ENCODE measurements at places on chromosomes 13 and 19.
A peak's percentile ranks its signal among the peaks of the same experiment; 100 is the strongest.

DNA sequence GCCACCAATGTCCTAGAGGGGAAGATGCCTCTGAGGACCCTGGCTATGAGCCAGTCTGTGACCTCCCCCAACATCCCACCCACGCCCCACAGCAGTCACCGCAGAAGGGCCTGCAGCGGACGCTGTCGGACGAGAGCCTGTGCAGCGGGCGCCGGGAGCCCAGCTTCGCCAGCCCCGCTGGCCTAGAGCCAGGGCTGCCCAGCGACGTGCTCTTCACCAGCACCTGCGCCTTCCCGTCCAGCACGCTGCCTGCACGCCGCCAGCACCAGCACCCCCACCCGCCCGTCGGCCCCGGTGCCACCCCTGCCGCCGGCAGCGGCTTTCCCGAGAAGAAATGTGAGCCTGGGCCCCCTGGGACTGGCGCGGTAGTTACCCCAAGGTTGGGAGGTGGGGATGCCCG is 30.6 kb downstream of the DPF1 start:
- peaks cover 4% of the 10 kb centered on the region for H3K36me3 ChIP-seq
- no peak overlapping the region for H3K4me3 ChIP-seq
- no peak overlapping the region for H3K27ac ChIP-seq
- H3K27me3 ChIP-seq = no peaks in the 10 kb centered on the region
- no peak for DNase-seq
- no peaks in the 10 kb centered on the region for H3K4me1 ChIP-seq

GRCh38 chr19:4517451-4518057 is 732 bp downstream of the PLIN4 start:
- no peak for DNase-seq
- peak overlapping the region; percentile 95 for H3K27ac ChIP-seq
- peak overlapping the region; percentile 53 for H3K4me3 ChIP-seq
- H3K36me3 ChIP-seq = peaks cover 15% of the 10 kb centered on the region
- H3K4me1 ChIP-seq = peaks cover 50% of the 10 kb centered on the region
- no peaks in the 10 kb centered on the region for H3K27me3 ChIP-seq

- no peak overlapping the region for H3K4me3 ChIP-seq
- H3K36me3 ChIP-seq = no peaks in the 10 kb centered on the region
- no peak overlapping the region for H3K27ac ChIP-seq
- H3K27me3 ChIP-seq = no peaks in the 10 kb centered on the region
These were observed 10.3 kb downstream of the PLD3 start for GRCh38 chr19:40358773-40359172.

DNA sequence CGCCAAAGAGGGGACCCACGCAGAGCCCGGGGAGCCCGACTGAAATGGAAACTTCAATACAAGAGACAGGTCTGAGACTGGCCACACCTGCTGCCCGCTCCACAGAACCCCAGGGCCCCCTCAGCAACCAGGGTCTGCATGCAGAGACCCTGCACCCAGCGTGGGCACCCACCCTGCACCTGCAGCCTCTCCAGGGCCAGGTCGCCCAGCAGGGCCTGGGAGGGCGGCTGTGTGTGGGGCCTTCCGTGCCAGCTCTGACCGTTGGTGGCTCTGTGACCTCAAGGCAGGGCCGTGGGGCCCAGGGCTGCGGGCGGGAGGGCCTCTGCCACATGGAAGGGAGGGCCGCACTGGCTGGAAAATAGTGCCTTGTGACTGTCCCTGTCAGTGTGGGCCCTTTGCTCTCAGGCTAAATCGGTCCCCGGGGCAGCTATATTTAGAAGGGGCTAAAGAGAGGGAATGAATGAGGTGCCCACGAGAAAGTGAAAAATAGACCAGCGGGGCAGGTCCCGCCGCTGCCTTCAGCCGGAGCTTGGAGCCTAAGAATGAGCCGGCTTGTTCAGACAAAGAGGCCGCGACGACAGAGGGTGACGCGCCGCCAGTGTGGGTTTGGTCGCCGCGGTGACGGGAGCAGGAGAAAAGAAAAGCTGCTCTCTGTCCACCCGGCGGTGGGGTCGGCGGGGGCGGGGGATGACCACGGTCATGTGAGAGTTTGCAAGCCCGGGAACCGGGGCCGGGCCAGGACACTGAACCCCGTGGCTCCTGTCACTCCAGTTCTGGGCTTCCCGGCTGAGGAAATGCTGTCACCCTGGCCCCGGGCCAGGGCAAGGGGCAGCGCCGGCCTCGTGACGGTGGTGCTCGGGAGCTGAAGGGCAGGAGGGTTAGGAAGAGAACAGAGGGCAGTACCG is 70.5 kb downstream of the GADD45B start:
- no peaks in the 10 kb centered on the region for H3K36me3 ChIP-seq
- peak; percentile 91 for DNase-seq
- H3K4me3 ChIP-seq = no peak overlapping the region
- H3K27ac ChIP-seq = peak overlapping the region; percentile 93
- H3K4me1 ChIP-seq = peaks cover 67% of the 10 kb centered on the region
- no peaks in the 10 kb centered on the region for H3K27me3 ChIP-seq

GRCh38 chr13:114118086-114118485 is 14.3 kb downstream of the RASA3 start:
- H3K27me3 ChIP-seq = no peaks in the 10 kb centered on the region
- H3K27ac ChIP-seq = peak overlapping the region; percentile 67
- peak; percentile 48 for DNase-seq
- H3K4me1 ChIP-seq = peaks cover 34% of the 10 kb centered on the region
- no peak overlapping the region for H3K4me3 ChIP-seq
- no peaks in the 10 kb centered on the region for H3K36me3 ChIP-seq

- peaks cover 6% of the 10 kb centered on the region for H3K4me1 ChIP-seq
- no peaks in the 10 kb centered on the region for H3K27me3 ChIP-seq
- no peak overlapping the region for H3K4me3 ChIP-seq
- DNase-seq = no peak
- H3K27ac ChIP-seq = no peak overlapping the region
These were observed 512.3 kb upstream of the PCDH9 start for GRCh38 chr13:67742478-67742877.

DNA sequence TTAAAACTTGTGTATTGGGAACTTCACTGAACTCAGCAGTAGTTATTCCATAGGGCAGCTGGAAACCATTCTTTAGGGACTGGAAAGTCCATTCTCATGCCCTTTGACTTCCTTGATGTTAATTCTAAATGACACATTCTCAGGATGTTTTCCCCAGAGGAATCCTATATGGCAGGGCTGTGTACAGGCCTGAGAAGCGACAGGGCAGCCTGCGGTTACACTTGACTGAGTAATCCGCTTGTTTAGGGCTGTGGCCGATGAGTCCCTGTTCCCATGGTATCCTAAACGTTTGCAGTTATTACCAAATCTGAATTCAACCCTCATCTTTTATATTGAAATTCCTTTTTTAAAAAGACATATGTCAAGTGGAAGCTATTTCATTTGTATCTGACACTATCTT is 83.5 kb downstream of the COL4A2 start:
- peak overlapping the region; percentile 96 for H3K27ac ChIP-seq
- H3K4me3 ChIP-seq = no peak overlapping the region
- no peak for DNase-seq
- H3K27me3 ChIP-seq = no peaks in the 10 kb centered on the region
- H3K36me3 ChIP-seq = no peaks in the 10 kb centered on the region
- H3K4me1 ChIP-seq = peaks cover 68% of the 10 kb centered on the region

GRCh38 chr13:80259159-80259558 is 81.8 kb downstream of the SPRY2 start:
- no peak overlapping the region for H3K4me3 ChIP-seq
- no peaks in the 10 kb centered on the region for H3K4me1 ChIP-seq

DNA sequence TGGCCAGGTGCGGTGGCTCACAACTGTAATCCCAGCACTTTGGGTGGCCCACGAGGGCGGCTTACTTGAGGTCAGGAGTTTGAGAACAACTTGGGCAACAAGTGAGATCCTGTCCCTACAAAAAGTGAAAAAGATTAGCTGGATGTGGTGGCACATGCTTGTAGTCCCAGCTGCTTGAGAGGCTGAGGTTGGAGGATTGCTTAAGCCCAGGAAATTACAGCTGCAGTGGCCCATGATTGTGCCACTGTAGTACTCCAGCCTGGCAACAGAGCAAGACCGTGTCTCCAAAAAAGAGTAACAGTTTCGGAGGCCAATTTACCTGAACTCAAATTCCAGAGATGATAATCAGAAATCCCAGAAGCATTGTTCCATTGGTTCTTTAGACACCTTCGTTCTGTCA is 4.4 kb downstream of the ZNF473 start:
- H3K27ac ChIP-seq = no peak overlapping the region
- H3K4me1 ChIP-seq = peaks cover 16% of the 10 kb centered on the region
- no peaks in the 10 kb centered on the region for H3K27me3 ChIP-seq
- no peak for DNase-seq
- H3K4me3 ChIP-seq = no peak overlapping the region

DNA sequence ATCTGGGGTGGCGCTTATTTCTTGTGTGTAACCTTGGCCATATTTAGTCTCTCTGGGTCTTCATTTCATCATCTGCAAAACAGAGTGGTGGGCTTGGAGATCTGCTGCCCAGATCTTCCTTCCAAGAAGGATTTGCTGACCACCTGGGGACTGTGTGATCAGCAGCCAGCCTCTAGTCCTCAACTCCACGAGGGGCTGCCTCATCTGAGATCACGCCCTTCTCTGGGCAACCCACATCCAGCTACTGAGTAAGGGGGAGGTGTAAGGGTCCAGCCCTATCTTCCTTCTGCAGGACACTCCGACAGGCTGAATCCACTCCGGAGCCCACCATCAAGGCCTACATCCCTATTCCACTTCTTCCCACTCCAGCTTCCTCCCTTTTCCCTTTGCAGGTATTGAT is 57.9 kb downstream of the CHST8 start:
- peak; percentile 28 for DNase-seq
- H3K27me3 ChIP-seq = peaks cover 27% of the 10 kb centered on the region
- no peak overlapping the region for H3K4me3 ChIP-seq
- H3K27ac ChIP-seq = no peak overlapping the region
- H3K36me3 ChIP-seq = no peaks in the 10 kb centered on the region

DNA sequence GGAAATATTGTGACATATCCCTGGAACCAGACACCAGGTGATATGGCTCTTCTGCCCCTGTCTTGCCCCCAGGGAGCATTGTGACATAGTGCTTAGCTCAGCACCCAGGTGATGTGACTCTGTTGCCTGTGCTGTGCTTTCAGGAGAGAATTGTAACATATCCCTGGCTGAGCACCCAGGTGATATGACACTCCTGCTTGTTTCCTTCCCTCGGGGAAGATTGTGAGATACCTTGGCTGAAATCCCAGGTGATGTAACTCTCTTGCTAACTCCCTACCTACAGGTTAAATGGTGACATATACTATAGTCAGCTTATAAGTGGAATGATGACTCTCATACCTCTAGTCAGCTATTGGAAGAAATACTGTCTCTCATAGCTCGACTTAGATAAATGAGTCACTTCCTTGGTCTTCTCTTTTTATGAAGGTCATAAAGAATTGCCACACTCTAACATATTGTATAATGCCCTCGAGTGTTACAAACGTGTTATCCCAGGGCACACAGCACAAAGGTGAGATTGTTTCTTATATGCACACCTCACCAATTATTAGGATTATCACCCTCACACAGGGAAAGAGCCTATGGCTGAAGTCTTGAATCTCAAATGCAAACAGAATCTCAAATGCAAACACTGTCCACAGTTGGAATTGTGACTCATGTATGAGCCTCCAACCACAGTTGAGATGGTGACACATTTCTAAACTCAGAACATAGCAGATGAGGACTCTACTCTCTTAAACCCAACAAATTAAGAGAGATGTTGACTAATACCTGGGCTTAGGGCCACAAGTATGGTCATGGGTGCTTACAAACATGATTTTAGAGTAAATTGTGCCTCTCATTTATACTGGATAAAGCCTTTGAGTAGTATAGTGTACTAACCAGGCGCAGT is 32.7 kb upstream of the ZNF254 start:
- H3K4me3 ChIP-seq = no peak overlapping the region
- no peaks in the 10 kb centered on the region for H3K4me1 ChIP-seq
- no peak for DNase-seq

GRCh38 chr13:105333416-105333815 is 1202.0 kb downstream of the EFNB2 start:
- peaks cover 21% of the 10 kb centered on the region for H3K4me1 ChIP-seq
- H3K36me3 ChIP-seq = no peaks in the 10 kb centered on the region
- H3K27me3 ChIP-seq = no peaks in the 10 kb centered on the region
- H3K4me3 ChIP-seq = no peak overlapping the region
- no peak overlapping the region for H3K27ac ChIP-seq
- no peak for DNase-seq

GRCh38 chr13:91145571-91146205 is 201.8 kb upstream of the MIR17HG start:
- no peak for DNase-seq
- no peaks in the 10 kb centered on the region for H3K4me1 ChIP-seq
- no peak overlapping the region for H3K27ac ChIP-seq

DNA sequence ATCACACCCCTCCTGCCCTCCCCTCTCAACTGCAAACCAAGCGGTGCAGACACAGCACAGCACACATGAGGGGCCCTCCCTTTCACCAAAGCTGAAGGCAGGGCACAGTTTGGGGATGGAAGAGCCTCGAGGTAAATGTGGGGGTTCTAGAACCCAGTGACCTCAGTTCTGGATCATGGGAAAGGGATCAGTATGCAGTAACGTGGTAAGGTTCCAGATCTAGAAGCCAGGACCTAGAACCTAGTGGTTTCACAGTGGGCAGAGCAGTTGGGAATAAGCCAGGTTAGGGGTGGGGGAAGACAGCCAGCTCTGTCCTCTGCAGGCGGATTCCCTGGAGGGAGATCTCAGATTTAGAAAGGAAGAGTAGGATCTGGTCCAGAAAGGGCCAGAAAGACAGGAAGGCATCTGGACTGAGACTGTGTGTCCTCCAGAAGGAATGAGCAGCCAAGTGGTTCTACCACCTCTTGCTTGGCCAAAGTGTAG is 3.1 kb downstream of the FTL start:
- H3K27ac ChIP-seq = peak overlapping the region; percentile 91
- peaks cover 45% of the 10 kb centered on the region for H3K4me1 ChIP-seq
- no peaks in the 10 kb centered on the region for H3K27me3 ChIP-seq

GRCh38 chr13:94182185-94182761 is 297.2 kb downstream of the DCT start:
- H3K27ac ChIP-seq = no peak overlapping the region
- H3K27me3 ChIP-seq = no peaks in the 10 kb centered on the region
- DNase-seq = no peak
- no peaks in the 10 kb centered on the region for H3K36me3 ChIP-seq

GRCh38 chr19:6495947-6496346 is 6.2 kb downstream of the TUBB4A start:
- no peaks in the 10 kb centered on the region for H3K4me1 ChIP-seq
- H3K27me3 ChIP-seq = no peaks in the 10 kb centered on the region
- H3K4me3 ChIP-seq = no peak overlapping the region
- no peak overlapping the region for H3K27ac ChIP-seq
- DNase-seq = no peak
- no peaks in the 10 kb centered on the region for H3K36me3 ChIP-seq

DNA sequence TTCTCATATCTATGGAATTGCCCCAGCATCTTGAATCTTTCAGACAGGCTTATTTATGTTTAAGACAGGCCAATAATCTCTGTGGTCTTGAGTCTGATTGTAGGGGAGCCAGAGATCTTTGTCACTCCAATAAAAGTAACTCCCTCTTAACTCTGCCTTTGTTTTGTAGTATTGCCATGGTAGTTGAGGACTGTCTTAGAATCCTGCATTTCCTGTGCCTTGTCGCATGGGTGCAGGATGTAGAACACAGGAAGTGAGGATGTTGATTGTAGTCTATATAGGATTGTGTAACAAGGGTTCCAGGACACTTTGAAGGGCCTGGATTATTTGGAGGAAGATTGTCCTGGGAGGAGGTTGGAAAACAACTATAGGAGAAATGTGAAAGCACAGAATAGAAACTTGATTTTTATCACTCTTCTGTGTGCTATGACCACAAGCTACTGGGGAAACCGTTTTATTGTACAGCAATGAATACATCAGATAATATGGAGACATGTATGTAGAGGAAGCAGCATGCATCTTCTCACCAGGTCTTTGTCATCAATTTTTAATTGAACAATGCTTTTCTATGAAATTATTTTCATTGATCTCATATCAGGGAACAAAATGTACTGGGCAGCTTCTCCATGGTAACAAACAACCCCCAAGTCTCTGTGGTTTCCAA is 411.7 kb downstream of the FGF9 start:
- no peak for DNase-seq
- H3K27ac ChIP-seq = no peak overlapping the region
- H3K4me1 ChIP-seq = peaks cover 10% of the 10 kb centered on the region
- H3K4me3 ChIP-seq = no peak overlapping the region
- no peaks in the 10 kb centered on the region for H3K27me3 ChIP-seq
